CD4-positive, alpha-beta memory T cell (primary cell): ENCODE measurements at places on chromosomes 11 and 22. TPM values are rescaled to one million over a fixed set of nuclear protein-coding genes. Genes with fewer than 3 reads are reported as not detected.
A peak's percentile ranks its signal among the peaks of the same experiment; 100 is the strongest.

- H3K36me3 ChIP-seq, result no peaks in the 10 kb centered on the region
- no peaks in the 10 kb centered on the region for H3K4me1 ChIP-seq
- H3K27ac ChIP-seq, result no peak overlapping the region
- no peak overlapping the region for H3K4me3 ChIP-seq
- DNase-seq, result no peak
These were observed 12.4 kb downstream of the SHANK3 start for GRCh38 chr22:50684986-50685385.

DNA sequence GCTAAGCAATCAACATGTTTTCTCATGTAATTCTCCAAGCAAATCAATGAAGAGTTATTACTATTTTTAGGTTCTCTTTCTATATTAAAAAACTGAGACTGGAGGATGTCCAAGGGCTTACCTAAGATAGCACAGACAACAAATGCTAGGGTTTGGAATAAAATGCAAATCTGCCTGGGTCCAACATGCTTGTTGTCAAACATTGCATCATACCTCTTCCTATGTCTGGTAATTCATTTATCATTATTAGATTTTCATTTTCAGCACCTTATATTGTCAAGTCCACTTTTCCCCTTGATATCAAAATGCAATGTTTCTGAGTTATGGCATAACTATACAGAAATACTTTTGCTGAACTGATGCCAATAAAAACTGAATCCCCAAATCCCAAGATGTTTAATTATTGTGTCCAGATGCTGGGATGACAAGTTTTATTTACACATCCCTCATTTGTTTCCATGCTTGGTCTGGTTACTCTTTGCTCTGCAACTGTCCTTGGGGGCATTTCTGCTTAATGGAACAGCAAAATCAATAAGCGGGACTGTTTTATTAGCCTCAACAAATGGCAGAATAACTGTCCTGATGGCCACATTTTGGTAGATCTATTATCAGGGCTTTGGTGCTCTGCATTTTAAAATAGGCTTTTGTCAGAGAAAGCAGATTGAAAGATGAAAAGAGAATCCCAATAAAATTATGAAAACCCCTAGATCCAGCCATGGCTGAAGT, 86.0 kb downstream of the C11orf87 start:
- H3K4me1 ChIP-seq, result no peaks in the 10 kb centered on the region
- no peak overlapping the region for H3K4me3 ChIP-seq
- H3K27me3 ChIP-seq, result no peaks in the 10 kb centered on the region
- H3K27ac ChIP-seq, result no peak overlapping the region

- peak; percentile 64 for DNase-seq
- H3K4me1 ChIP-seq, result peaks cover 52% of the 10 kb centered on the region
- no peaks in the 10 kb centered on the region for H3K27me3 ChIP-seq
- H3K36me3 ChIP-seq, result no peaks in the 10 kb centered on the region
- H3K27ac ChIP-seq, result peak overlapping the region; percentile 96
These were observed 1.7 kb upstream of the TYMP start for GRCh38 chr22:50531546-50531961.

DNA sequence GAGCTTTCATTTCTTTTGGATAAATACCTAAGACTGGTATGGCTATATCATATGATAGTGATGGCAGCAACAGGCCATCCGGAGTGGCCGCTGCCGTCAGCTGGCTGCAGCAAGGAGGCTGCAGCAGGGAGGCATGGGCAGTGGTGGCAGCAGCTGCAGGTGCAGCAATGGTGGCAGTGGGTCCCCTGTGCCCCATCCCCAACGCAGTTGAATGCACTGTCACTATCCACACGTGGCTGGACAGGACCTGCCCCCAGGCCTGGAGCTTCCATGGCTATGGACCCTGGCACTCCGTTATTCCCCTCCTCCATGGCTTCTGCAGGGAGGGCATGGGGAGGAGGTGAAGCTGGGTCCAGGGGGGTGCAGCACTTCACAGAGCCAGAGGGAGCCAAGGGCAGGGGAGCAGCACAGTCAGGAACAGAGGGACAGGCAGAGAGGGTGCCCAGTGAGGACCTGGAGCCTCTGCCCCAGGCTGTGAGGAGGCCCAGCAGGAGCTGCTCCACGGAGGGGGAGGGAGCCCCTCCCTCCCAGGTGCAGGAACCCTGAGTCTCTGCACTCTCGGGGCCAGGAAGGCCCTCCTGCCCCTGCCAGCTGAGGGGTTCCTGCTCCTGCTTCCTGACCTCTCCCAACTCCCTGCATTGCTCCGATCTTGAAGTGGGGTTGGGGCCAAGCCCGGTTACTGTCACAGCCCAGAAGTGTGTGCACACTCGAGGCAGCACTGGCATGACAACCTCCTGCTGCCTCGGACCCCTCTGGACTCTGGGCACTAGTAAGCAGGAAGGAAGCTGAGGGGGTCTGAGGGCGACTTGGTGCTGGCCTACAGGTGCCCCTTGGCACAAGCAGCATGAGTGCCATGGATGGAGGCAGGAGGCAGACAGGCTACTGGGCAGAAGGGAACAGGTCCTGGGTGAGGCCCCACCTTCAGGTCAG, 466.3 kb downstream of the GUCY1A2 start:
- DNase-seq, result no peak
- H3K27me3 ChIP-seq, result no peaks in the 10 kb centered on the region
- no peak overlapping the region for H3K4me3 ChIP-seq
- H3K36me3 ChIP-seq, result no peaks in the 10 kb centered on the region
- no peak overlapping the region for H3K27ac ChIP-seq
- H3K4me1 ChIP-seq, result no peaks in the 10 kb centered on the region

DNA sequence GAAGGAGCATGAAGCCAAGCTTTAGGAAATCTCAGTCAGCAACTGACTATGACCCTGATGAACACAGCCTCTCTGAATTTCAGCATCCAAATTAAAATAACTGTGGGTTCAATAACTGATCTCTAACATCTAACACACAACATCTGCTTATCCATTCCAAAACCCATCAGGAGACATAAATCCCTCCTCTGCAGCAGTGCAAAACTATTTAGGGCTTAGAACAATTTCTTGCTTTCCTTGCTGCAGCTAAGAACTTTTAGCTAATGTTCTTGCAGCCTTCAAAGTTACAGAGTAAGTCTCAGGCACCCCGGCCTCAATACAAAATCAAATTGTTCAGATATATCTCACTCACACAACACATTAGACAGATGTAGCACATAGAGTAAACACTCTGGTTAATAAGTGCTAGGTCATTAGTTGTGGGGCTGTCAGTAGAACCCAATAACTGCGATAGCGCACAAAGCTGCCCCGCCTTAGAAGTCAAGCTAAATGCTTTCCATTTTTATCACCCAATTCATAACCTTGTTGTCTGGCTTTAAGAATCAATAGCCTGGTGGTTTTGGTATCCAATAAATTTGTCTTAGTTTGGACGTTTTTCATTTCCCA, 139.6 kb downstream of the LARGE1 start:
- no peak overlapping the region for H3K27ac ChIP-seq
- H3K4me3 ChIP-seq, result no peak overlapping the region
- no peaks in the 10 kb centered on the region for H3K36me3 ChIP-seq

SSH3 gene
- polyA plus RNA-seq, result 0.79 TPM

HEPHL1 gene
- polyA plus RNA-seq, result not detected

MMP1 gene
- polyA plus RNA-seq, result not detected

MAPK11 gene
- polyA plus RNA-seq, result 0.54 TPM

ZNRD2 gene
- polyA plus RNA-seq, result 70.1 TPM
